ENCODE measurements at places on chromosomes 3 and 15.

DNA sequence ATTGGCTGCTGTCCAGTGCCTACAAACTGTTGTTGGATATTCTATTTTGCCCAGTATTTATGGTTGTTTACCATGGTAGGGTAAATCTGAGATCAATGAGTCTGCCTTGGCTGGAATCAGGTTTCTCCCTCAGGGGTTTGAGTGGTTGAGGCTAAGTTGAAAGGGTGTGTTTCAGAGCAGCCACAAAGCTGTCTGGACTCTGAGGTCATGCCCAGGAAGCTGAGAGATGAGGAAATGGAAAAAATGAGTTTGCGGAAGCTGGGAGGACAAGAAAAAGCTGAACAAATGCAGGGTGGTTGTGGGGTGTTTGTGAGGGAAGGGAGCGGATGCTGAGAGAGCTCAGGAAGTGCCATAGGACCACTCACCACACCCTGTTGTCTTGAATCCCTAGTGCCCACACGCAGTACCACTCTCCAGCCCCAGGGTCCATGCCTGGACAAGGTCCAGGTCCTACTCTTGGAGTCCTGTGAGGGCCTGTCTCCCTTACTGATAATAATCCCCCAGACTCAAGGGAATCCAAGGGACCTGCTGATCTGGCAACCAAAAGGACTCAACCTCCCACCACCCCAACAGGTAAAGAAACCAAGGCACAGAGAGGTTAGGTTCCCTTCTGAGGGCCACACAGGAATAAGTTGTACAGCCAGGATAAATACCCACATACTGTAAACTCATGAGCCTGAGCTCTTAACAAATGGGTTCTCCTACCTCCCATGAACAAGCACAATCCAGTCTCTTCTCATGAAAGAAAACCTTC is 81.6 kb downstream of the PPCDC start:
- DNase-seq = peak; percentile 95

- DNase-seq = peak; percentile 16
These were observed 30.0 kb downstream of the KLHL25 start for GRCh38 chr15:85764649-85765277.

DNA sequence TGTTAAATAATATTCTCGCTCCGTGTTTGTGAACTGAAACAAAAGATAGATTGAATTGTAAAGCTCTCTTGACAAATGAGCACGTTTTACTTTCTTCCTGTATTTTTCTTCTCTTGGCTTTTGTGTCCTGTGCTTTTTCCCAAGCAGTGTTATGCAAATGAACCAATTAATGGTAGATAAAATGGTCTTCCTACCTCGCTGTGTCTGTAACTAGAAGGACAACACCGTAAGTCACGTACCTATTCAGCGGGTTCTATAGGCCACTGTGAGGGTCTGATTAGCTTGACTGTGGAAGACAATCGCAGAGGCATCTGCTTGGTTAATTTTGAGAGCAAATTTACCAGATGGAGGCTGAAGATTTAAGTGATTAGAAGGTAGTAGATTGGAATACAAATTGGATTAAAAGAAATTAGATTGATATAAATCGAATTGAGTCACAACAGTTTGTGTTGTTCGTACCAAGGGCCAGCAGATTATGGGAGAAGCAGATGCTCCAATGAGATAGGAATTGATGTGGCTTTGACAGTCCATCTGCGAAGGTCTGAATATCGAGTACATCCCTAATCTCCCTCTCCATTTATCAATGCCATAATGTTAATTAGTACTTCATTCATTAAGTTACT is 40.2 kb downstream of the ROBO2 start:
- DNase-seq = no peak

- no peak for DNase-seq
These were observed 14.9 kb downstream of the UBE2E2 start for GRCh38 chr3:23217872-23218554.

GRCh38 chr3:81782585-81782984 is 21.1 kb upstream of the GBE1 start:
- DNase-seq = no peak

- no peak for DNase-seq
These were observed 514.3 kb upstream of the PPP2R3A start for GRCh38 chr3:135451037-135451785.

- DNase-seq = no peak
These were observed 290.5 kb upstream of the VEPH1 start for GRCh38 chr3:157793745-157794144.

All from epithelial cell of esophagus (primary cell).